ENCODE measurements at places on chromosomes 16 and 17. TPM values are rescaled to one million over a fixed set of nuclear protein-coding genes. Genes with fewer than 3 reads are reported as not detected.

GRCh38 chr16:47308601-47309000 is 152.3 kb downstream of the ITFG1 start:
- DNase-seq: no peak
- H3K36me3 ChIP-seq: peaks cover 8% of the 10 kb centered on the region
- H3K4me3 ChIP-seq: no peak overlapping the region

DNA sequence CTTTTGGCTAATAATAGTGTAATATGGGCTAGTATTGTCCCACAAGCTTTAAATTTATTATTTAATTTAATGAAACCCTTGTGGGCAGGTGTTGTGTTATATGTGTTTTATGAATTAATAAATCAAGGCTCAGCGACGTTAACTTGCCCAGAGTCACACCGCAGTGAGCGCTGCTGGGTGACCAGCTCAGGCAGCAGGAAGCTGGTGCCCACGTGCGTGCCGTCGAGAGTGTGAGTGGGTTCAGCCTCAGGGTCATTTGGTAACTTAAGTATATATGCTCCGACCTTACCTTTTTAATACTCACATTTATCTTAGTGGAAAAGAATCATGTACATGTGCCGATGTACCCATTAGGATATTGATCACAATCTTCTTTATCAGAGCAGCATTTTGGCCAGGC is 137.4 kb upstream of the CHMP6 start:
- H3K4me1 ChIP-seq: peaks cover 5% of the 10 kb centered on the region
- no peak overlapping the region for H3K27ac ChIP-seq
- no peaks in the 10 kb centered on the region for H3K27me3 ChIP-seq
- no peak for DNase-seq
- H3K4me3 ChIP-seq: no peak overlapping the region

- H3K27ac ChIP-seq: no peak overlapping the region
- no peaks in the 10 kb centered on the region for H3K27me3 ChIP-seq
- no peaks in the 10 kb centered on the region for H3K4me1 ChIP-seq
- no peak overlapping the region for H3K4me3 ChIP-seq
These were observed 64.2 kb downstream of the STH start for GRCh38 chr17:46063241-46063640.

Gene CLEC10A
- total RNA-seq: 7.7 TPM

Gene GRAPL
- total RNA-seq: 10.8 TPM

Gene TBC1D3E
- total RNA-seq: not detected

Gene NPIPB6
- not detected for total RNA-seq

All from lower lobe of right lung (tissue), 2 donors.